Activated CD8-positive, alpha-beta memory T cell treated with anti-CD3 and anti-CD28 coated beads, Interleukin-2, amount 10 ng/mL, durations not matched to agents 7 days and 5 days (primary cell): ENCODE measurements at places on chromosomes 7 and 10.

GRCh38 chr10:124616836-124617130, 127.4 kb downstream of the FAM53B start:
- H3K4me3 ChIP-seq = no peak overlapping the region
- H3K27ac ChIP-seq = no peak overlapping the region
- no peak for DNase-seq
- H3K36me3 ChIP-seq = peaks cover 2% of the 10 kb centered on the region
- H3K27me3 ChIP-seq = no peaks in the 10 kb centered on the region

GRCh38 chr10:42962110-42962901, 114.6 kb upstream of the RET start:
- H3K27me3 ChIP-seq = peaks cover 15% of the 10 kb centered on the region
- H3K27ac ChIP-seq = no peak overlapping the region
- no peaks in the 10 kb centered on the region for H3K4me1 ChIP-seq
- peak; percentile 27 for DNase-seq

DNA sequence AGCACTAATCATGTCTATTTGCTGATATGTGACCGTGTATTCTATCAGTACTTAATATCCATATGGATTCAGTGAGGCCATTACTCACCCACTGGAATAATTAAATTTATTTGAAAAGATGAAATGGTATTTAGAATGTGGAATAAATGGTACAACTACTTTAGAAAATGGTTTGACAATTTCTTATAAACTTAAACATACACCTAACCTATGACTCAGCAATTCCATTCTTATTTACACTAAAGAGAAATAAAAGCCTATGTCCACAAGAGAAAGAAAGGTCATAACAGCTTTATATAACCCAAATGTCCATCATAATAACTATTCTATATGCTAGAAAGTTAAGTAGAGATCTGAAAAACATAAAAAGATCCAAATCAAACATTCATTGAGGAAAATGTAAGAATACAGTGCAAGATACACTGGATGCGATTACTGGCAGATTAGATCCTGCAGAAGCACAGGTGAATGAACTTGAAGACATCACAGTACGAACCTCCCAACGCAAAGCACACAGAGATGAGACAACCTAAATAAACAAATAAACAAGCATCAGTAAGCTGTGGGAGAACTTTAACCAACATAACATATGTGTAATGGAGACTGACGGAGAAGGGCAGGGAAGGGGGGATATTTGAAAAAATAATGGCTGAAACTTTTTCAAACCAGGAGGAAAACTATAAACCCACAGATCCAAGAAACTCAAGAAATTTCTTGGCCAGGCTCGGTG, 51.9 kb downstream of the TNS3 start:
- DNase-seq = no peak
- H3K4me1 ChIP-seq = no peaks in the 10 kb centered on the region
- H3K4me3 ChIP-seq = no peak overlapping the region
- H3K27ac ChIP-seq = no peak overlapping the region
- no peaks in the 10 kb centered on the region for H3K36me3 ChIP-seq

GRCh38 chr7:120060281-120060680, 212.7 kb upstream of the KCND2 start:
- no peak overlapping the region for H3K27ac ChIP-seq
- H3K4me1 ChIP-seq = no peaks in the 10 kb centered on the region

GRCh38 chr7:128963327-128963757, 25.6 kb downstream of the IRF5 start:
- H3K4me1 ChIP-seq = peaks cover 17% of the 10 kb centered on the region
- no peak overlapping the region for H3K27ac ChIP-seq
- H3K4me3 ChIP-seq = no peak overlapping the region
- H3K27me3 ChIP-seq = no peaks in the 10 kb centered on the region
- no peak for DNase-seq
- H3K36me3 ChIP-seq = peaks cover 63% of the 10 kb centered on the region

GRCh38 chr10:85601526-85601925, 765.1 kb downstream of the GRID1 start:
- no peaks in the 10 kb centered on the region for H3K36me3 ChIP-seq
- H3K27ac ChIP-seq = no peak overlapping the region
- peaks cover 4% of the 10 kb centered on the region for H3K27me3 ChIP-seq
- no peak for DNase-seq
- no peak overlapping the region for H3K4me3 ChIP-seq

- no peaks in the 10 kb centered on the region for H3K4me1 ChIP-seq
- H3K27ac ChIP-seq = no peak overlapping the region
- H3K4me3 ChIP-seq = no peak overlapping the region
- no peak for DNase-seq
These were observed 195.0 kb downstream of the CALN1 start for GRCh38 chr7:72217151-72217550.
